ENCODE measurements at places on chromosomes 1 and 21.

DNA sequence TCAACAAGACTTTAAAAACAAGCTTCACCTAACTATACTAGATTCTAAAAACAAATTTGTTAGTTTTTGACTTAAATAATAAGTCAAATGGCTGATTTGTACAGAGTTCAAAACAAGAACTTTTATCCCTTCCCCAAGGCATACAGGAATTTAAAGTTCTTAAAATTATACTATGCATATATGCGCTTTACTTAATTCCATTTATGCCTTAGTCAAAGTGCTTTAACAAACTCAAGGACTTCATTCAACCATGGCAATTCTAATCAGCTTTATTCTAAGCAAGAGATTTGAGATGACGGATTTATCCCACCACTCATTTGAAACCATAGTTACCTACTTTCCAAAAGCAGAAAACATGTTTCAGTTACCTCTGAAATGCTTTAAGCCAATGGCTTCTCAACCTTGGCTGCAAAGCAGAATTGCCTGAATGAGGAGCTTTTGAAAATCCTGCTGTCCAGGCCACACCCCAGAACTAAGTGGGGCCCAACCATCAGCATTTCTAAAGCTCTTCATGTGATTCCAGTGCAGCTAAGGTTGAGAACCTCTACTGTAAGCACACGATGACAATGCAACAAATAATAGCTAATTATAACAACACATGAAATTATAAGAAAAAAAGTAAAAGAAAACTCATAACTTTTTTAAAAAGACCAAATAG lies 44.6 kb downstream of the TTLL7 start:
- no peak for DNase-seq

- no peak for DNase-seq
Observed at GRCh38 chr1:121443001-121443540, 258.3 kb downstream of the SRGAP2C start.

DNA sequence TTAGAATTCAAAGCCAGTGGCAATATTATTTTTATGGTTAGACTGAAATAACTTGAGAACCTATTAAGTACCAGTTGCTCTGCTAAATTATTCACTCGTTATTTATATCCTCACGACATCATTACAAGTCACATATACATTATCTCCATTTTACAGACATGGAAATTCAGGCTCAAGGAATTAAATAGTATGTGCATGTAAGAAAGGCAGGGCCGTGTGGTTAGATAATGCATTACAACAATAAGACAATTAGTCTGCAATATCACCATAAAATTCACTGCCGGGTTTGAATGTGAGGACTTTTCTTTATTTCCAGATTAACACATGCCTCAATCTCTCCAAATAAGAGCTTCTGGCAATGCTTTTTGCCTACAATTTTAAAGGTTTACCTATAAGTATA lies 523.4 kb downstream of the PTBP2 start:
- no peak for DNase-seq

- no peak for DNase-seq
Observed at GRCh38 chr1:231976231-231976630, 349.6 kb downstream of the DISC1 start.

DNA sequence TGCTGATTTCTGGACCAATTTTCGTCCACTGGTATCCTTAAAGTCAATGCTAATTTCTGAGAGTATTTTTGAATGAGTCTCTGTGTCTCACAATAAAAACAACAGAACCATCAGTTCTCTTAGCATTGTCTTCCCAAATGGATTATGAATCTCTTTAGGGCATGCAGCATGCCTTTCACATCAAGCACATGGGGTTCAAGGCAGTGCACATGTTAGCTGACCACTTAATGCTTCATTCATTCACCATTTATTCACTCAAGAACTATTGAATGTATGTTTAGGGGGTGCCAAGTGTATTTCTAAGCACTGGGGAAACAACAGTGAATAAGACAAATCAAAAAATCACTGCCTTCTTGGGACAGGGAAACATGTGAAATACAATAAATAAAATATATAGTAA lies 126.7 kb upstream of the SLC44A3 start:
- DNase-seq = no peak

DNA sequence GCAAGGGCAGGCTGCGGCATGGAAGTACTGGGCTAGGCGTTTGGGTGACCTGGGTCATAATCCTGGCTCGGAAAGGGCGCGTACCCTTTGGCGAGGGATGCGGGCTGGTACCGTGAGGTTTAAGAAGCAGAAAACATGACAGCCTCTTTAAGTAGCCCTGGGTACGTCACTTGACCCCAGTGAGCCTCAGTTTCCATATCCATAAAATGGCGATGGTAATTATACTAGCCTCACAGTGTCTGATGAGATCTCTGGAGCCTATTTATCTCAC lies 700 bp downstream of the PIGV start:
- no peak for DNase-seq

DNA sequence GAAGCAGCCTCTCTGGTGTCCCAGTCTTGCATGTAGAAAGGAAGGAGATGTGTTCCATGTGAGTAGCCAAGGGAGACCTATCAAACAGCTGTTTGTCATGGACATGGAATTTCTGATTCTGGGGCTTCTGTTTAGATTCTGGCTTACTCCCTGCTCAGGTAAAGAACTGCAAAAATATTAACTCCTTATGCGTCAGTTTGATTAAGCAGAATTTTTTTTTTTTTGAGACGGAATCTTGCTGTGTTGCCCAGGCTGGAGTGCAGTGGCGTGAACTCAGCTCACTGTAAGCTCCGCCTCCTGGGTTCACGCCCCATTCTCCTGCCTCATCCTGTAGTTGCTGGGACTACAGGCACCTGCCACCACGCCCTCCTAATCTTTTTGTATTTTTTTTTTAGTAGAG lies 6.8 kb downstream of the ARV1 start:
- DNase-seq = no peak

DNA sequence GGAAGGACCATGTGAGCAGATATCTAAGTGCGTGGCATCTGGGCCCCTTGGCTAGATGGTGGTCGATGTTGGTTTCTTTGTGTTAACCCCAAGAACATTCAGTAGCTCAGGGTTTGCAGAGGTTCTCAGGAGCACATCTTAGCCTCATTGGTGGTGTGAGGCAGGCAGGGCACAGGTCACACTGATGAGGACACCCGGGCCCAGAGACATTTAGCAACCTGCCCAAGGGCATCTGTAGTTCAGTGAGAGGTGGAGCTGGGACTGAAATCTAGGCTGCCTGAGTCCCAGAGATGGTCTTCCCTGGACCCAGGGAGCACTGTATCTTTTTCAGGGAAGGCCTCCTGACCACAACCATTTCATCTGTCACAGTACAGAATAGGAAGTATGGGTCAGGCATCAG lies 859 bp upstream of the SLC5A9 start:
- no peak for DNase-seq

GRCh38 chr1:95223110-95223509 lies 10.9 kb upstream of the RWDD3 start:
- no peak for DNase-seq

GRCh38 chr1:90716243-90716551 lies 905 bp downstream of the BARHL2 start:
- DNase-seq = no peak

DNA sequence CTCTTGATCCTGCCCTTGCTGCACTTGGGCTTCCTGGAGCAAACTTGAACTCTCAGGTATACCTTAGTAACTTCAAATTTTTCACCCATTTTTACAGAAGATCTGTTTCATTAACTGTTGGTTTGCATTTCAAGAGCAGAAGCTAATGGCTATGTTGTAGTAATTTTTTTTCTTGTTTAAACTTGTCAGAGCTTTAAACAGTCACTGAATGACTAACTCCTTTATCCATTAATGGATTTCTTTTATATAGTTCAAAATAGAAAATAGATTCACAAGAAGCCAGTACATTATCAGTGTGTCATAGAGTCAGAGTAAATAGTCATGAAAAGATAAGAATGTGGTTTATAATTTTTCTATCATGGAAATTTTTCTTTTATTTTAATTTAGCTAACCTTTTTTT lies 13.6 kb downstream of the SRSF11 start:
- DNase-seq = no peak

GRCh38 chr1:4830707-4831106 lies 176.3 kb downstream of the AJAP1 start:
- no peak for DNase-seq

- DNase-seq = no peak
Observed at GRCh38 chr1:30377230-30378002, 346.0 kb downstream of the MATN1 start.

DNA sequence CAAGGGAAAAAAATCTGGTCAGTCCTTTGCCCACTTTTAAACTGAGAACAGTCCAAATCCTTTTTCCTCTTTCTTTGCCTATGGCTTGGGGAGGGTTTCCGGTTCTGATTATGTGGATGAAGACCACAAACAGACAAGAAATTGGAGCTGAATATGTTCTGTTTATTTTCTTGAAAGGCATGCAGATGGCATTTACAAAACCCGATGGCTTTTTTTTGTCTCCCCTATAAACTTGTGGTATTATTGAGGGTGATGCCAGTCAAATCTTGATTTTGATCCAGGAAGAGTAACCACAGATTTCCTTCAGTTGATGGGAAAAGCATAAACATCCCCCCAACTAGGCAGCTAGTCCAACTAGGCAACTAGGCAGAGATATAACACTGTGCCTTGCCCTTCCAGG lies 38.9 kb downstream of the PLPP3 start:
- no peak for DNase-seq

DNA sequence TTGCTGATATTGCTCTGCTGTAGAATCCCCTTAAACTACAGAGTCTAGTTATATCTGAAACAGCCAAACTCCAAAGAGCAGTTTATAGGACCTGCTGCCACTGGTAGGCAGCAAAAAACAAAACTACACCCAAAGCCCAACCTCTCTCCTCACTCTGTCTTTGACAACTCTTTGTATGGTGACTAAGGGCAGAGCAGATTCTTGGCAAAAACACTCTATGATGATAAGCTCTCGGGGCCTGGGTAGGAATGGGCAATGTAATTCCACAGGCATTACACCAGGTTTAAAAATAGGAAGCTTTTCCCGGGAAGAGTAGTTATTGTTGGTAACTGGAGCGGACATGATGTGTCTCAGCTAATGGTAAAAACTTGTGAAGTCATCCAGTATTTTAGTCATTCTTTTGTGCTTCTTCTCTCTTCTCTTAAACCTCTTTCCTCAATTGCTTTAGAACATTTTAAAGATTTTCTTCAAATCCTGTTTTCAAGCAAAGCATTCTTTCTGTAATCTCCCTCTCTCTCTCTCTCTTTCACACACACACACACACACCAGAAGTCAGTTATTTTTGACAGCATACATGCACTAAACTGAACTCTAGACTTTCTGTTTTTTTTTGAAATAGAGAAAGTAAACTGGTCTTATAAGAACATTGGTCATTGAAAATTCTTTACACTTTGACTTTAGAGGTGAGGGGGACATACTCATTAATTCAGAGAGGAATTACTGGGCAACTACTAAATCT lies 193.5 kb downstream of the PAPPA2 start:
- DNase-seq = no peak

- DNase-seq = no peak
Observed at GRCh38 chr1:12595757-12596006, 22.3 kb downstream of the DHRS3 start.

GRCh38 chr1:117970252-117970651 lies 40.7 kb downstream of the WDR3 start:
- no peak for DNase-seq

GRCh38 chr1:184953600-184954219 lies 20.6 kb downstream of the NIBAN1 start:
- no peak for DNase-seq

GRCh38 chr1:154743526-154744036 lies 126.5 kb downstream of the KCNN3 start:
- DNase-seq = no peak

DNA sequence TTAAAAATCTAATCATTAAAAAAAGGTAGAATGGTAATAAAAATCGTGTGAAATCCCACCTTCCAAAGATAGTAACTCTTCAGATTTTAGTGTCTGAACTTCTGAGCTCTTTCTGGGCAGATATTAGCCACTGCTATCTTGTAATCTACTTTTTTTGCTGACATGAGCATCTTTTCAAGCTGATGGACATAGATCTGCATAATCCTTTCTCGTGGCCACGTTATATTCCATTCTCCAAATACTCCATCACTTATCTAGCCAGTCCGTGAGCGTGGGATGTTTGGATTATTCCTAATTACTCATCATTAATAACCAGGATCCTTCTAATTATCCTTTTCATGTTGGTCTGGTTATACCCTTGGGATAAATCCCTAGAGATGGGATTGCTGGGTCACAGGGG lies 254.2 kb upstream of the VAMP3 start:
- DNase-seq = no peak

GRCh38 chr21:33035147-33035546 lies 9.4 kb downstream of the OLIG2 start:
- DNase-seq = no peak

DNA sequence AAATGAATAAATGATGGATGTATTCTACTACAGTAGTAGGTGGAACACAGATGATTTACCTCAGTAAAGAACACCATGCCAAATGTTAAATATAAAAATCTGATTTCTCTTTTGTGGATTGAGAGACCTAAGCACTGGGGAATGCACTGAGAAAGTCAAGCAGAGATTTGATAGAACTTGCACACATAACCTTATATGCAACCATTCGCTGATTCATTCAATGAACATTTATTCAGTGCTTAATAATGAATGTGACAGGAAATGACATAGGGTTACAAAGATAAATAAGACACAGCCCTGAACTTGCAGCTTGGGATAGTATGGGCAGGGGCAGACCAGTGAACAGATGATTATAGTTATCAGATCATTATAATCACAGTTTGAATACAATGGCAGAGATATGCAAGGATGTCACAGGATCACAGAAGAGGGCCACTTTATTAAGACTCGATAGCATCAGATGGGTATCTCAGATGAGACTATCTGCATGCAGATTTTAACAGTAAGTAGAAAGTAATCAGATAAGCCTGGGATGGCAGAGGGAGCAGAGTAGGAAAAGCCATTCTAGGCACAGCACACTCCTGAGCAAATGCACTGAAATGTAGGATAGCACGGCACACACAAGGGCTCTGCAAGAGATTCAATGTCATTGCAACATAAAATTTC lies 169.4 kb downstream of the ASTN1 start:
- no peak for DNase-seq

- peak; percentile 46 for DNase-seq
Observed at GRCh38 chr1:167819849-167820683, 93.9 kb downstream of the ADCY10 start.

- no peak for DNase-seq
Observed at GRCh38 chr1:78996791-78997190, 9.7 kb downstream of the ADGRL4 start.

DNA sequence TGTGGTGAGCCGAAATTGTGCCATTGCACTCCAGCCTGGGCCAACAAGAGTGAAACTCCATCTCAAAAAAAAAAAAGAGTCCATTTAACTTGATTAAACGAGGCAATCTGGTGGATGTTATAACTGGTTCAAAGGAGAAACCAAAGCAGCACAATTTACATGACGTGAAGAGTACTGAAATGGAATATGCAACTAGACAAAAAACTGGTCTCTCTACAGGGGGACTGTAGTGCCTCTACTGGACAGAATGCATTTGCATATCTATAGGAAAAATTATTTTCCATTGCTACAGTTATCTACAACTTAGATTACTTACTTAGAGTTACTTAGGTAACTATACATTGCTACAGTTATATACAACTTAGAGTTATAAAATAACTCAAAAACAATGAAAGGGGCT lies 2.7 kb upstream of the CAPN2 start:
- DNase-seq = no peak

Data from activated T-cell treated with anti-CD3 and anti-CD28 coated beads, Interleukin-2, amount 50 U/mL, for 48 hours (primary cell).